GM04504 (cell line): ENCODE measurements at places on chromosomes 6 and 20.

DNA sequence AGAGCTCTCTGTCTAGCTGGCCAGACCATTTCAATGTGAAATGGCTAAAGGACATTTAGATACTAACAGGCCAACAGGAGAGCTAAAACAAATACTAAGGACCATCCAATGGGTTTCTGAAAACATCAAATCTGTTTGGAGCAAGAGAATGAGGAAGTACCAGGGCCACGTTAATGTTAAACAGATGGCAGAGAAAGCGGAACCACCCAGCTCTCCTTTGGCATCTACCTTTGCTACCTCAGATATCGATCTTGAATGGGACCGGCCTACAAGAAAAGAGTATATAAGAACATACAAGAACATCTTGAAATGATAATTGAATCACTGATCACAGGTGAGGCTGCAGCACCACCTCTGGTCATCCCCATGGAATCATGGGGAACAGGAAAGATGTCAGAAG lies 31.8 kb downstream of the KCNK5 start:
- DNase-seq, result no peak

- DNase-seq, result no peak
Observed at GRCh38 chr6:21053612-21054011, 519.4 kb downstream of the CDKAL1 start.

DNA sequence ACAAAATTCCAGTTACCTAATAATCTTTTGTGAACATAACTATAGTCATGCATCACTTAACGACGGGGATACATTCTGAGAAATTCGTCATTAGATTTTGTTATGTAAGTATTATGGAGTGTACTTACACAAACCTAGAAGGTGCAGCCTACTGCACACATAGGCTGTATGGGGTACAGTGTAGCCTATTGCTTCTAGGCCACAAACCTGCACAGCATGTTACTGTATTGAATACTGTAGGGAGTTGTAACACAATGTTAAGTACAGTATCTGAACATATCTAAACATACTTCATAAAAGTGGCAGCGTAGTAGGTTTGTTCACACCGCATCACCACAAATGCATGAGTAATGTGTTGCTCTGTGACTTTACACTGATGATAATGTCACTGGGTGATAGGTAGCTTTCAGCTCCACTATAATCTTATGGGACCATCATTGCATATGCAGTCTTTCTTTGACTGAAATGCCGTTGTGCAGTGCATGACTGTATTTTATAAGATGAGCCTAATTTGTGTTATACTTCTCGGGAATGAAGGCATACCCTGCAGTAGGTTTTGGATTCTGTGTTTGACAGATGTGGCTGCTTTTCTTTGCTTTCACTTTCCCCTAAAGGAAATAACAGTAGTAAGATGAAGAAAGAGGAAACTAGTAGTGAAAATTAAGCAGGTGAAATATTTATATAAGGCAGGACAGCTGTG lies 365.6 kb downstream of the FARS2 start:
- DNase-seq, result no peak

- DNase-seq, result no peak
Observed at GRCh38 chr6:139008117-139008516, 20.1 kb upstream of the REPS1 start.

- no peak for DNase-seq
Observed at GRCh38 chr20:58251348-58251978, 23.0 kb upstream of the ANKRD60 start.

GRCh38 chr6:9875605-9876353 lies 539.1 kb downstream of the TFAP2A start:
- no peak for DNase-seq

DNA sequence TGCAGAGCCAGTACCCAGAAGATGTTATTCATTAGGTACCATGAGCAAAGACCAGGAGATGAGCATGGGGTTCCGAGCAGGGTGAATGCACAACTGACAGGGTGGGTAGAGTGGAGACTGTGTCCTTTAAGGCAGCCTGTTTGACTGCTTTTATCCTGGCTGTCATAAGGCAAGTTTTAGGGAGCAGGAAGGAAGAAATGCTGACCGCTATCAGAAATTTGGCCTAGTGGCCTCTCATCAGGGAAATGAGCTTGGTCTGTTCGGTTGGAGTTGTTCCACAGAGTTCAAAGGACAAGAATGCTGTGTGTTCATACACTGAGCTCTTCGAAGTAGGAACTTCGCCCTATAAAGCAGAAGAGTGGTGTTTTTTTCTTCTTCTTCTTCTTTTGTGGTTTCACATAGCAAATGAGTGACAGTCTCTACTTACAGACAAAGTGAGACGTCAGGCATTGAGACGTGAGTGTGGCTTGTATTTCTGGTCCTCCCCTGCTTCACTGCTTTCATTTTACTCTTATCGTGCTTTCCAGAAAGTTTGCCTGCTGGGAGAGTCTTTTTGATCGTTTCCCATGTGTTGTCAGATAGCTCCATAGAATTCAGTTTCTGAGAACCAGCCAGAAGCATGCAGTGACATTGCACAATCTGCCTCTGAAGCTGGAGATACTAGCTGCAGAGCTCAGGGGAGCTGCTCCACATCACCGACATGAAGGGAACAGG lies at the start of gene CASS4:
CASS4 (plus strand) TSS at position 502 of the 714 bp plus-strand sequence; CDS start at position 701, 199 bp downstream.
- peak; percentile 42 for DNase-seq

GRCh38 chr20:14672066-14672465 lies 334.7 kb upstream of the FLRT3 start:
- DNase-seq, result no peak

- DNase-seq, result no peak
Observed at GRCh38 chr20:51059862-51060261, 37.0 kb upstream of the KCNG1 start.

- DNase-seq, result no peak
Observed at GRCh38 chr6:11218102-11218442, 14.4 kb downstream of the NEDD9 start.

DNA sequence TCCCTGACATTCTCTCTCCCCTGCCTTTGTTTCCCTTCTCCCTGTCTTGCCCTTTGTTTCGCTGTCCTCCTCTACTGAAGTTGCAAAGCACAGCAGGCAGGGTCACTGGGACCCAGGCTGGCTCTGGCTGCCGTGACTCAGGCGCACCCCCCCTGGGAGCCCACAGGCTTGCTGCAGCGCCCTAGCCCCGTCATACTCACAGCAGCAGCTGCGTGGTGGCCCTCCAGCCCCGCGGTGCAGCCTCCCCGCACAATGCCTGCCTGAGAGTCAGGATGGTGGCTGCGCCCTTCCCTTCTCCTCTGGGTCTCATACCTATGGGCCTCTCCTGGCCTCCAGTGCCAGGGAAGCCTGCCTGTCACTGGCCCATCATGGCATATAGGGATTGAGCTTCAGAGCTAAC lies 41.7 kb downstream of the TXNDC5 start:
- DNase-seq, result no peak

DNA sequence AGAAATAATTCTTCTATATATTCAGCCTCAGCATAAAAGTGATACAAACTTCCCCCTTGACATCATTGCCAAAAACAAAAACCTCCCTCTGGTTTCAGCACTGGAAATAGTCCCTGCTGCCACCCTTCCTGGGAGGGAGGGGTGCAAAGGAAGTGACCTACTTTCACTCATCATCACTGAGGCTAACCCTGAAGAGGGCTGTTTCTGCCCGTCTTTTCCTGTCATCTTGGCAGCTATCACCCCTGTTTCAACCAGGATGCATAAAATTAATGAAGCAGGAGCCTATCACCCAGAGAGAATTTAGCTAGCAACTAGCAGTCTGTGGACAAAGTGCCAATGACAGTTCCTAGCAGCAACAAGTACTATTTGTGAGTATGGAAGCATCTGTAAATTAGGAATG lies 397.8 kb downstream of the LAMA2 start:
- DNase-seq, result no peak

DNA sequence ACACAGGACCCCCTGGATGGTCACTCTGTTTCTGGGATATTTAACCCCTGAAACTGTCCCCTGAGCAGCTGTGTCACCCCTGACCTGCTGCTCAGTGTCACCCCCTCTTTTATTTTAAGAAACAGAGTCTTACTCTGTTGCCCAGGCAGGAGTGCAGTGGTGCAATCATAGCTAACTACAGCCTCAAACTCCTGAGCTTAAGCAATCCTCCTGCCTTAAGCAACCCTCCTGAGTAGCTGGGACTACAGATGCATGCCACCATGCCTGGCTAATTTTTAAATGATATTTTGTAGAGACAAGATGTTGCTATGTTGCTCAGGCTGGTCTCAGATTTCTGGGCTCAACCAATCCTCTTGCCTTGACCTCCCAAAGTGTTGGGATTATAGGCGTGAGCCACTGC lies 21.5 kb upstream of the GTSF1L start:
- no peak for DNase-seq

DNA sequence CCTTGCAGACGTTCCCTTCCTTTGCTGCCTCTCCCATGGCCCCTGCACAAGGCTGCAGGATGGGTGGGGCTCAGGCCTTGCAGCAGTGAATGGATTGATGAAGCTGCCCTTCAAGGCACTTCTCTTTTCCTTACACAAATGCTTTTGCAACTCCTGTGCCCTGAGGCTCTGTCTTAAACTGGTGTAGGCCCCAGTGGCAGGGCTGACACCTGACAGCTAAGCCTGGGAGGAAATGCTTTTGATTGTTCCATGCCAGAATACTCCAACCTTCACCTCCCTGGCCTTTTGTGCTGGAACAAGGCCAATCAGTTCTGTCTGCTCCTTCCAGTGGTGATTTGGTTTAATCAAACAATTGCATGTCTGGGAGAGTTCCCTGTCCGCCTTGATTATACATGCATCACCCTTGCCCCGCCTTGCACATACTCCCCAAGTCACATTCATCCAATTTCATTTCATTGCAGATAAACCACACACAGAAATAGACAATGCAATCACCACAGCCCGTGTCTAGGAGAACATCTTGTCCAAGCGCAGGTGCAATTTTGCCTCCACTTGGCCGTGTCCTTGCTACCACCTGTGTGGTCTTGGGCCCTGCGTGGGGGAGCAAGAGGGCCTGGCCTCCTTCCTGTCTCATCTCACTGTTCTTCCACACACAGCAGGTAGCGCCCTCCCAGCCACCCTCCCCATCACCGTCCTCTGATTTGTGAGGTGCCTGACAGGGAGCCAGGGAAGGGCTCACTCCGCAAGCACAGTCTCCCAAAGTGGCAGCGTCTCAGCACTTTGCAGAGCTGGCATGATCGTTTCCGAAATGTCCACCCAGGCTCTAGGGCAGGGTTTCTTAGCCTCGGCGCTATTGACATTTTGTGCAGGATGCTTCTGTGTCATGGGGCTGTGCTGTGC lies 120.4 kb downstream of the CDH26 start:
- DNase-seq, result no peak

DNA sequence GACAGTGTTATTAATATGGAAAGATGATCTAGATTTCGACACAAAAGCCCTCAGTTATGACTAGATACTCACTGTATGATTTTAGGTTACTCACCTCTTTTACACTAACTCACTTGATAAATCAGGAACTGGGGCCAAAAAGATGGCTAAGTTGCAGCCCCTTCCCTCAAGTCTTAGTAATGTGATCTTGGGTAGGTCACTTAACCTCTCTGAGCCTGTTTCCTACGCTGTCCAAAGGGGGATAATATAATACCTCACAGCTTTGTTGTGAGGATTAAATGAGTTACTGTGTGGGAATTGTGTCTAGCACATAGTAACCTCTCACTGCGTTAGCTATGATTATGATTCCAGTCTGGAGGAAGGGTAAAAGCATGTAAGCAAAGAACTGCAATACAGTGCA lies 1.3 kb downstream of the TTI1 start:
- DNase-seq, result no peak

GRCh38 chr6:95294043-95294442 lies 283.3 kb upstream of the MANEA start:
- no peak for DNase-seq

- no peak for DNase-seq
Observed at GRCh38 chr6:129138739-129139405, 255.9 kb downstream of the LAMA2 start.

DNA sequence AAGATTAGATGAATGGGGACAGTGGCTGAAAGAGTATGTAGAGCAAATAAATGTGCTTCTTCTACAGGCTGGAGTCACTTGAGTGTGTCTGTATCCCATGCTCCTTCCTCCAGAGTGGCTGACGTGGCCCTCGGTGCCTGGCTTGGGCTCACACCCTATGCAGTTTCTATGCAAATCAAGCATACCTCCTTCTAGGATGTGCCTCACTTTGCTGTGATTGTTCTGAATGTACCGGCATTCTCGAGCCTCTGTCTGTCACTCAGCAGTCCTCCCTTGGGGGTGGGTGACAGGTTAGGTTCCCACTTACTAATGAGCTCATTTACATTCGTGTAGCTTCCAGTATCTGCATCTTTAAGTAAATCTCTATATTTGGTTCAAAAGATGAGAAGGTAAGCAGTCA lies 55.1 kb upstream of the HDDC2 start:
- no peak for DNase-seq

DNA sequence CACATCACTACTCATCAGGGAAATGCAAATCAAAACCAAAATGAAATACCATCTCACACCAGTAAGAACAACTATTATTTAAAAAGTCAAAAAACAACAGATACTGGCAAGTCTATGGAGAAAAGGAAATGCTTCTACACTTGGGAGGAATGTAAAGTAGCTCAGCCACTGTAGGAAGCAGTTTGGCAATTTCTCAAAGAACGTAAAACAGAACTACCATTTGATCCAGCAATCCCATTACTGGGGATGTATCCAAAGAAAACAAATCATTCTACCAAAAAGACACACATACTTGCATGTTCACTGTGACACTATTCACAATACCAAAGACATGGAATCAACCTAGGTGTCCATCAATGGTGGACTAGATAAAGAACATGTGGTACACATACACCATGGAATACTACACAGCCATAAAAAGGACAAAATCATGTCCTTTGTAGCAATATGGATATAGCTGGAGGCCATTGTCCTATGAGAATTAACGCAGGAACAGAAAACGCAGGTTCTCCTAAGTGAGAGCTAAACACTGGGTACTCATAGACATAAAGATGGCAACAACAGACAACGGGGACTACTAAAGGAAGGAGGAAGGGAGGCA lies 260.4 kb downstream of the RNGTT start:
- no peak for DNase-seq

- DNase-seq, result no peak
Observed at GRCh38 chr6:51396583-51396982, 577.9 kb downstream of the TFAP2B start.

GRCh38 chr6:81756690-81757089 lies 4.2 kb upstream of the TENT5A start:
- DNase-seq, result no peak

GRCh38 chr20:40080041-40080652 lies 608.9 kb downstream of the MAFB start:
- no peak for DNase-seq

DNA sequence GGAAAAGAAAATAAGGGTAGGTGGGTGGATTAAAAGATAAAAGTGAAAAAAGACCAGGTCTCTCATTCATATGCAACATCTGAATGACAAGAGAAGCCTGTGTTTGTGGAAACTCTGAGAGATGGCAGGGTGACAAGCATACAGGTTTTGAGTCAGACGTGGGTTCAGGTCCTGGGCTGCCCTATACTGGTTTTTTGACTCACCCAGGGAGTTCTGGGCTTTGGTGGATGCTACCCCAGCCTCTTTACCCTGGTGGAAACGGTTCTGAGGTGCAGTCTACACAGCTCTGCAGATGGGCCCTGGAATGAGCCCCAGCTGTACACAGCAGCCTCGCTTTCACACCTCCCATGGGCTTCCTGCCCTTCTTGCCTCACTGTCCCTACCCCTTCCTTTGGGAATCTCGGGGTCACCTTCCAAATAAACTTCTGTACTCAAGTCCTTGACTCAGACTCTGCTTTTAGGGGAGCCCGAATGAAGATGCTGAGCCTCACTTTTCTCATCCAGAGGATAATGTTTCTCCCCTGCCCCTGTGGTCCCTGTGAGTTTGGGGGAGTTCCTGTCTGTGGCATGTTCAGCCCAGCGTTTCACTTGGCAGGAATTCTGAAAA lies 77.7 kb upstream of the CLDN20 start:
- no peak for DNase-seq
